C1 segment of cervical spinal cord (tissue), 14 donors: ENCODE measurements at places on chromosomes 5 and 9.

GRCh38 chr5:124828731-124829234, 82.3 kb upstream of the ZNF608 start:
- DNase-seq, result no peak

- DNase-seq, result no peak
Measured at GRCh38 chr9:127281891-127282290, 17.3 kb downstream of the GARNL3 start.

GRCh38 chr5:59173578-59173977, 590.7 kb downstream of the RAB3C start:
- no peak for DNase-seq

GRCh38 chr5:58455066-58455465, 4.8 kb downstream of the PLK2 start:
- no peak for DNase-seq

DNA sequence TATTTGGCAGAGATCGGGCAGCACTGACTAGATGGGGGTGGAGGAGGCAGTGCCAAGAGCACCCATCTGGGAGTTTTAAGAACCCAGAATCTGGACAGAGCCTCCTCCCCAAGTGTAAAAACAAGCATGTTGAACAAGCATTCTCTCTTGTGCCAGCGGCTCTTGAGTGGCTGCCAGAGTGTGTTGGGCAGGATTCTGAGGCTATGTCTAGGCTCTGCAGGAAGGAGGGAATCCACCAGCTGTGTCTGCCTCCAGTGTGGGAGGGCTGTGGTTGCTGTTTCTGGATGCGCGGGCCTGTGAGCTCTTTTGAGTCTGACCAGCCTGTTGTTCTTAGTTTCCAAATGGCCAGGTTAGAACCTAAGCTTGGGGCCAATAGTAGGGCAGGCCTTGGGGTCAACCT, 39.8 kb downstream of the HMCN2 start:
- DNase-seq, result no peak
